ENCODE measurements at places on chromosomes 3 and 15.

DNA sequence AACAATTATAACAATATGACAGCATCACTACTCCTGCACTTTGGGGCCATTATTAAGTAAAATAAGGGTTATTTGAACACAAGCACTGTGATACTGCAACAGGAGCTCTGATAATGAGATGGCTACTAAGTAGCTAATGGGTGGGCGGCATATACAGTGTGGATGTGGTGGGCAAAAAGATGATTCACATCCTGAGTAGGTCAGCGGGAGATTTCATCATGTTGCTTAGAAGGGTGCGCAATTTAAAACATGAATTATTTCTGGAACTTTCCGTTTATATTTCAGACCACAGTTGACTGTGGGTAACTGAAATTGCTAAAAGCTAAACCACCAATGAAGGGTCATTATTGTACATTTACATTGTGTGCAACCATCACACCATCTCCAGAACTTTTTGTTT, 42.3 kb downstream of the FBXO22 start:
- no peak for DNase-seq

- DNase-seq = no peak
Measured at GRCh38 chr15:25830844-25831451, 32.2 kb downstream of the ATP10A start.

- no peak for DNase-seq
Measured at GRCh38 chr3:45830121-45830520, 11.8 kb downstream of the LZTFL1 start.

GRCh38 chr3:141723255-141723654, 14.8 kb upstream of the RNF7 start:
- no peak for DNase-seq

- DNase-seq = no peak
Measured at GRCh38 chr3:150372320-150372719, 35.8 kb upstream of the TSC22D2 start.

DNA sequence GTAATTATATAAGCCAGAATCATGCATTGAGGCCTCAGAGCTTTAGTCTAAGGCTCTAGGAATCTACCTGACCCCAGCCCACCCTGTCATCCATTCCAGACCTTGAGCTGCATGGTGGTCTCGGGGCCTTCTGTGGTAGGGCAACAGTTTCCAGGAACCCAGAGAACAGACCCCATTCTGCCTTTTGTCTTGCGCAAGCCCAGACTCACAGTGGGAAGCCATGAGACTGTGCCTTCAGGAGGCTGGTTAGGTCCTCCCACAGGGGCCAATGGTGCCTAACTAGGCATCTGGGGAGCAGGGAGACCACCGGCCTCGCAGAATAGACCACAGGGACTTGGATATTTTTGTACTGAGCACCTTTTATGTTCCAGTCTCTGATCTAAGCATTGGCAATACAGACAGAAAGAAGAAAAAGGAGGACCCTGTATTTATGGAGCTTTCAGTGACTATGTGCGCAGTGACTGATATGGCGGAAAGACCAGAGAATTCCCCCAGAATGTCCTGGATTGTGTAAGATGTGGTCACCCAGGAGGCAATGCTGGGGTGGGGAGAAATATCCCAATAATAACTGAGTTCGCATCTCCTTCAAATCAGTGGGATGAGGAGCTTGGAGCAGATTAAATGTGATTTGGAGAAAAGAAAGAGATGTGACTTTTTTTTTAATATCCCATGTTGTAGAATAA, 40.1 kb downstream of the MCF2L2 start:
- DNase-seq = no peak

DNA sequence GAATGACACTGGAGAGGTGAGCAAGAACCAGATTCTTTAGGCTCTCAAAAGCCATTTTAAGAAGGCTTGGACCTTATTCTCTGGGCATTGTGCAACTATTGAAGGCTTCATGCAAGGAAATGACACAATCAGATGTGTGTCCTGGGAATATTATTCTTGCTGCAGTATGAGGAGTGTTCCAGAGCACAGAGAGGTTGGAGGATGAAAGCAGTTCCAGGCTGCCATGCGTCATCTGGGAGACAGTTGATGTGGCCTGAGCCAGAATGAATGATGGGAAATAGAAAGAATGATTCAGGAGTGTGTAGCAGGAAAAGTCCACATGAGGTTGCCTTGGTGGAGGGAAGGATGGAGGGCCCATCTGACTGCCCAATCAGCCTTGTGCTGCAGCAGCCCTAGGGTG, 123.1 kb downstream of the CHCHD6 start:
- DNase-seq = no peak

GRCh38 chr3:143337387-143337786, 217.8 kb downstream of the CHST2 start:
- no peak for DNase-seq

- no peak for DNase-seq
Measured at GRCh38 chr3:71806736-71807135, 21.8 kb upstream of the PROK2 start.

GRCh38 chr15:90749754-90750153, 32.6 kb downstream of the BLM start:
- no peak for DNase-seq

DNA sequence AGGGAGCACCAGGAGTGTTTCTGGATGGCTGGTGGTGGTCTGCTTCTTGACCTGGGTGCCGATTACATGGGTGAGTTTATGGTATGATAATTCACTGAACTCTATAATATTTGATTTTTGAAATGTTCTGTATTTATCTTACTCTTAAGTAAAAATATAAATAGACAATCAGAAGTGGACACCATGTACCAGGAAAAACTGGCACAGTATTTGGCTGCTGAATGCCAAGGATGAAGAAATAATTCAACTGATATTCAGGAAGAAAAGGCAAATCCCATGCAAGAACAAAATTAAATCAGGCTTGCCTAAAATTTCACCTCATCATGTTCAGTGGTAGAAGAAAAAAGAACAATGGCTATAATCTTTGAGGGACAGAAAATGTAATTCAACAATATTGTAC, 51.6 kb downstream of the CRTAP start:
- no peak for DNase-seq

DNA sequence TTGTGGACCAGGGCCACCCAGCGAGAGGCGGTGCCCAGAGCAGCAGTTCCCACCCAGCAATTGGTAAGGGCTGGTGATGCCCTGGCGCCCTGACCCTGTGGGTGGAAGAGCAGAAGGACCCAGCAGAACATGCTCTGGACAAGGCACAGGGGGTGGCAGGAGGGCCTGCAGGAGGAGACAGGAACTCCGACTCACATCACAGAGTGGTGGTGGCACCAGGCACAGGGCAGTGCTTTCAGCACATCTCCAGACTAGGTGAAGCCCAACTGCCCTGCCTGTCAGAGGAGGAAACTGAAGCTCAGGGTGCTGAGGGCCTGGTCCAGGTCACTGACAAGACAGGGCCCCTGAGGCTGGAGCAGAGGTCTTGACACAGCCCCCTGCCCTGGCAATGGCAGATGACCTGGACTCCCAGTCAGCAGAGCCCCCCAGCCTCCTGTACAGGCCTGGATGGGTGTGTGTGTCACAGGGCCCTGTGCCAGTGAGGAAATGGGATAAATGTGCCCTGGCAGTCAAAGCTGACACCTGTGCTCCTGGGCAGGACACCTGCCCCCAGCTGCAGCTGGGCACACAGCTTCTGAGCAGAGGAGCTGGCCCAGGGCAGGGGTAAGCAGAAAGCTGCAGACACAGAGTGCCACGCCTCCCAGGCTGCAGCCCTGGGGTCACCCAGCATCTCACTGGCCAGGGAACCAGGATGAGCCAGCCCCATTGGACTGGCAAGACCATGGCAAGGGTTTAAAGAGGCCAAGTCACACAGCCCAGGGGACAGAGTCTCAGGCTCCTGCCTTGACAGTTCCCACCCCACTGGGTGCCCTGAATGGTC, 11.4 kb downstream of the KLF15 start:
- no peak for DNase-seq

GRCh38 chr3:164918905-164919304, 159.4 kb downstream of the SI start:
- no peak for DNase-seq

- DNase-seq = no peak
Measured at GRCh38 chr3:57287205-57287604, 5.3 kb downstream of the ASB14 start.

DNA sequence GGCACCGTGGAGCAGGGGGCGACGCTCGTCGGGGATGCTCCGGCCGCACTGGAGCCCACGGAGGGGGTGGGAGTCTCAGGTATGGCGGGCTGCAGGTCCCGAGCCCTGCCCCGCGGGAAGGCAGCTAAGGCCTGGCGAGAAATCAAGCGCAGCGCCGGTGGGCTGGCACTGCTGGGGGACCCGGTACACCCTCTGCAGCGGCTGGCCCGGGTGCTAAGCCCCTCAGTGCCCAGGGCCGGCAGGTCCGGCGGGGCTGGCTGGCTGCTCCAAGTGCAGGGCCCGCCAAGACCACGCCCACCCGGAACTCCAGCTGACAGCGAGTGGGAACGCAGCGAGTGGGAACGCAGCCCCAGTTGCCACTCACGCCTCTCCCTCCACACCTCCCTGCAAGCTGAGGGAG, 676.4 kb downstream of the SI start:
- no peak for DNase-seq

GRCh38 chr3:160754371-160754854, 1.6 kb upstream of the PPM1L start:
- DNase-seq = no peak

DNA sequence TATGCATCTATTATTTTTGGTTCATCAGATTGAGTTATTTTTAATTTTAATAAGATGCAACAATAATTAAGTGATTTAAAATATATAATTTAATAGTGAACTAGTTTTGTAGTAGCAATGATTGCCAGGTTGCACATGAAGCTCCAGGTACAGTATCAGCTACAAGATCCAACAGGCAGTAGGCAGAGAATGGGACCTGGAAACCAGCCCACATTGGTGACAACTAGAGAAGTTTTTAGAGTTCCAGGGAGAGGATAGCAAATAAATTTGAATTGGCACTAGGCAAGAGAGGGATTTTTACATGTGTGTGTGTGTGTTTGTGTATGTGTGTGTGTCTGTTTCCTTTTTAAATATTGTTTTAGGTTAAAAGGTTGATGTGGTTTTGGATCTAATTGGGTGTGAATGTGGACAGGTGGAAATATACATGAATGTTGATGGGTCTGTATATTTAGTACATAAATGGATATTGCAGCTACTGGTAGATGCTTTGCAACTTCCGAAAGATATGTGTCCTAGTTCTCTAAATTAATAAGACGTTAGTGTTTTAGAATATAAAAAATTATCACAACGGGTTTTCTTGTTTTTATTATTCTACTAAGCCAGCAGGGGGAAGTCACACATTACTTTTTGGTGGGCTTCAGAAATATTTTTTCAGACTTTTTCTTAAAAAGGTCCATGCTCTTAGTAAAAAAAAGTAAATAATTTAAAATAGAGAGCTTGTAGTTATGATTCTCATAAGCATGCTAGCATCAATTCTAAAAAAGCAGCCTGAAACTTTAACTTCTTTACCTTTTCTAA, 110.1 kb upstream of the GBE1 start:
- DNase-seq = no peak

- DNase-seq = no peak
Measured at GRCh38 chr3:38644662-38645053, 4.8 kb downstream of the SCN5A start.

DNA sequence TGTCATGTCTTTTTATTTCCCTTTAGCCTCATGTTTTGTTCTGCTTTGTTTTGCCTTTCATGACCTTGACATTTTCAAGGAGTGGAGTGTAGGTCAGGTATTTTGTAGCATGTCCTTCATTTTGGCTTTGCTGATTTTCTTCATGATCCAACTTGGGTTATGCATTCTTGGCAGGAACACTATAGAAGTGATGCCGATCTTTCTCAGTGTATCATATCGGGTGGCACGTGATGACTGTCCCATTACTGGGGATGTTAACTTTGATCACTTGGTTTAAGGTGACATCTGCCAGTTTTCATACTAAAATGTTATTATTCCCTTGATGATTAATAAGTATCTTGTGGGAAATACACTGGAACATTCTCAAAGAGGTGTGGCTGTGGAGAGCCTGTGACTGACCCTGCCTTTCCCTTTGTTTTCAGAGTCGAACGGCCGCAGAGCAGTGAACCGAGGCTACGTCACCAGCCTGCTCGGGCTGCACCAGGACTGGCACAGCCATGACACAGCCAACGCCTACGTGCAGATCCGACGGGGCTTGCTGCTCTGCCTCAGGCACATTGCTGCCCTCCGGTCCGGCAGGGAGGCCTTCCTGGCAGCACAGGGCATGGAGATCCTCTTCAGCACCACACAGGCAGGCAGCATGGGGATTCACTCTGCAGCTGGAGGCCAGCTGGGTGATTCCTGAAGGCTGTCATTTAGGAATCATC, 167.7 kb downstream of the AGBL1 start:
- DNase-seq = no peak

DNA sequence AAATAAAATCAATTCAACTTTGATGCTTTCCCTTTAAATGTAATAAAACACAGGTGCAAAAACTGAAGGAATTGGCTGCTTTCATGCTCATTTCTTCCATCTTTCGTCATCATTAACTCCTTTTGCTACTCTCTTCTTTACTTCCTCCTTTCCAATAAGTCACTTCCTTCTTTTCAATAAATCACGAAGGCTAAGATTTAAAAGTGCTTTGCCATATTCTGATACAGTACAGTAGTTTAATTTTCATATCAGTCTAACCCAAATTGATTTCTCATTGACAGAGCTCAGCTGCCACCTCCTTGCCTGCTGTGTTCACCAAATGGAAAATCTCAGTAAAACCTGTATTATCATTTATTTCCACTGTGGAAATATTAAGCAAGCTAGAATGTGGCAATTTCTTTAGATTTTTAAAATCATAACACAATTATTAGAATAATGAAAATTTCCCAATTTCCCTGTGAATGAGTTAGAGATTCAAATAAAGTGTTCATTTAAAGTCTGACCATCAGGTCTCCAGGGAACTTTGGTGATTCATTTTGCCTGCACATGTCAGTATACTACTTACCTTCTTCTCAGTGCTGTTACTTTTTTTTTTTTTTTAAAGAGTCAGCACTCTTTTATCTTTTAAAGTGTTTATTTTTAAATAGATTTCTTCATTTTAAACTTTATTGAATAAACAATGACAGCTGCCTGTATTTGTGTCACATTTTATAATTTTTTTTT, 41.6 kb downstream of the NANOGP8 start:
- no peak for DNase-seq

GRCh38 chr3:12420393-12420792, 63.9 kb upstream of the TSEN2 start:
- no peak for DNase-seq

DNA sequence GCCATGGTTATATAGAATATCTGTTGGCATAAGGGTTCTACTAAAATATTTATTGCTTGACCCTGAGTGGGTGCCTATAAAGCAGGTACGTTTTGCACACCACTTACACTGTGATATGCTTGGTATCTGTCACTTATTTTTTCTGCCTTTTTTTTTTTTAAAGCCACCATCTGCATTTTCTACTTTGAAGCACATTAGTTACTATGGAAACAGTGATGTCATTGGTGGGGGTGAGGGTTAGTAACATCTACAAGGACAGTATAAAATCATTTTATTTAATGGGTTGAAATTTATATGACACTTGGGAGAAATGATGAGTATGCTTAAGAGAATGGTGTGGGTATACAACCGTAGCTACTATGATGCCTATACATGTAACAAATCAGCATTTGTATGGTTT, 25.6 kb downstream of the SLCO3A1 start:
- no peak for DNase-seq

Measured in NCI-H2029 treated with DMSO at 0.1 percent for 48 hours (cell line).